ENCODE measurements at places on chromosomes 7 and 10. TPM values are rescaled to one million over a fixed set of nuclear protein-coding genes. Genes with fewer than 3 reads are reported as not detected.

The C10orf67 gene
- 0.06 TPM for total RNA-seq

The NEUROG3 gene
- not detected for total RNA-seq

The JAZF1 gene
- 4.6 TPM for total RNA-seq

The GPNMB gene
- total RNA-seq, result 3.2 TPM

The UPF2 gene
- total RNA-seq, result 17.2 TPM

The NKX2-3 gene
- total RNA-seq, result 0.06 TPM

The MAT1A gene
- total RNA-seq, result 0.11 TPM

The MYOF gene
- 227 TPM for total RNA-seq

The BBIP1 gene
- 50.2 TPM for total RNA-seq

The INHBA gene
- 0.78 TPM for total RNA-seq

The PRDX3 gene
- 353 TPM for total RNA-seq

The TWIST1 gene
- total RNA-seq, result 4.6 TPM

The CCL24 gene
- not detected for total RNA-seq

The GIMAP7 gene
- not detected for total RNA-seq

The ANKRD61 gene
- 0.50 TPM for total RNA-seq

The MINDY3 gene
- total RNA-seq, result 12.2 TPM

The UPK3BL1 gene
- total RNA-seq, result 17.4 TPM

The CALN1 gene
- not detected for total RNA-seq

The NUTM2B gene
- 0.50 TPM for total RNA-seq

The NKX1-2 gene
- total RNA-seq, result 0.04 TPM

The TEX36 gene
- total RNA-seq, result not detected

The PHKG1 gene
- total RNA-seq, result 0.63 TPM

The STEAP1B gene
- total RNA-seq, result 0.30 TPM

The CTAGE8 gene
- not detected for total RNA-seq

The NME8 gene
- not detected for total RNA-seq

The TSPAN15 gene
- 105 TPM for total RNA-seq

The NEURL1 gene
- 0.20 TPM for total RNA-seq

The MEOX2 gene
- not detected for total RNA-seq

The ANKRD1 gene
- total RNA-seq, result 7.0 TPM

The KCNMA1 gene
- total RNA-seq, result 75.8 TPM

The HYAL4 gene
- not detected for total RNA-seq

The POT1 gene
- 16.3 TPM for total RNA-seq

The NEBL gene
- 2.7 TPM for total RNA-seq

The HECW1 gene
- total RNA-seq, result 12.2 TPM

The BRAF gene
- 8.0 TPM for total RNA-seq

The PIP gene
- not detected for total RNA-seq

The NUP42 gene
- total RNA-seq, result 28.6 TPM

The SLC13A1 gene
- total RNA-seq, result not detected

The TMEM178B gene
- 1.2 TPM for total RNA-seq

The ANLN gene
- 72.1 TPM for total RNA-seq

The MUC12 gene
- 15.5 TPM for total RNA-seq

Measured in A549 treated with DMSO at 1 μM for 4 hours (cell line).